Stimulated activated effector memory CD8-positive, alpha-beta T cell treated with anti-CD3 and anti-CD28 coated beads, Interleukin-12 subunit alpha, Interleukin-12 subunit beta, amount 100 ng/mL, for 72 hours (primary cell): ENCODE measurements at places on chromosomes 6 and 20.

DNA sequence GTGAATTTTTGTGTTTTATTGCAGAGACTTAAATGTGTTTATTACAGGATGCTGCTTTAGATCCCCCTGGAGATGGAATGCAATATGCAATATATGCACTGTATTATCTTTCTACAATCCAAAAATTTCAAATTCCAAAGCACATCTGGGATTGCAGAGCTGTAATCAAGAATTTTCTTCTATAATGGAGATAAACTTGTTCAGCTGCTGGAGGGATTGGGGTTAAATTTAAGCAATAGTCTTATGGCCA is 66.4 kb downstream of the MKKS start:
- DNase-seq = no peak

GRCh38 chr6:134585517-134585873 is 267.6 kb upstream of the SGK1 start:
- DNase-seq = no peak

DNA sequence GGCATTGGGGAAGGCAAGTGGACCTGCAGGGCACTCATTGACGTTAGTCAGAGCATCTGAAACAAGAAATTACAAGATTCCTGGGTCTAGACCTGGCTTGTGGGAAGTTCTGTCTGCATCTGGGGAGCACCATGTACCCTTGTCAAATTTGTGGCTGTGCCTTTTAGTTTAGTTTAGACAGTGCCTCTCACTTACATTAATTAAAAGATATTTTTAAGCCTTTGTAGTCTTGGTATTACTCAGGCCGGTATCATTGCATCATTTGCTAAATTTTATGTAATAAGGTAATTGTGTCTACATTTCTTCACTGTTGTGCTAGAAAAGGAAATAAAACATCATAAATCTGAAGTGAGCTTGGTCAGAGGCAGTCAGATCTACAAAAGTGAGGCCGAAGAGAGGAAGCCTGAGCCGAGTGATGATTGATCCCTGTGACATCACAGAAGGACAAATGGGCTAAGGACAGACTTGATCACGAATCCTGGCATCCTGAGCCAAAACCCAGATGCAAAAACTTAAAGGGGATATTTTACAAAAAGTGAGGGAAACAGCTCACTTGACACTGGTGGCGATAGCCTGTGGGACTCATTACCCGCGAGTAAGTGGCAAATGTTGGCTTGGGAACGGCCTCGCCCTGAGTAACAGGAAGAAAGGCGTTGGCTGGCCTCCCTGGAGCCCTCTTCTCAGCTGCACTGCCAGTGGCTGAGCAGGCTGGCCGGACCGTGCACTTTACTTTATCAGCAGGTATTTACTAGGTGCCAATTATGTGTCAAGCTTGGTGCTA is 106.5 kb downstream of the TCP11 start:
- DNase-seq = no peak

GRCh38 chr6:152293404-152293803 is 343.8 kb downstream of the SYNE1 start:
- DNase-seq = no peak
